Fibroblast of skin of scalp (primary cell): ENCODE measurements at places on chromosomes 2 and 18.

DNA sequence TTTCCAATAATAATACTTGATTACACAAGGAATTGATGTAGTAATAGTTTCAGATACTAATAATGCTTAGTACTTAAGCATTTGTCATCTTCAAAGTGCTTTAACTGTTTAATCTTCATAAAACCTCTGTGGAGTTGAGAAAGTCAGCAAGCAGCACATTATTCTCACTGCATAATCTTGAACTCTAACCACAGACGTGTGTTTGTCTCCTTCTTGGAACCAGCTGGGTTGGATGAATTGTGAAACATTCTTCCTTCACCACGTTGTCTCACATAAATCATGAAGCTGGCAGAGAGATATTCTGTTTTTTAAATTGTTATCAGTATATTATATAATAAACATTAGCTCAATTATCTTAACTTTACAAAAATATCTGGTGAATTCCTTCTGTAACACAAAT lies 55.1 kb upstream of the LDAH start:
- no peak for DNase-seq

DNA sequence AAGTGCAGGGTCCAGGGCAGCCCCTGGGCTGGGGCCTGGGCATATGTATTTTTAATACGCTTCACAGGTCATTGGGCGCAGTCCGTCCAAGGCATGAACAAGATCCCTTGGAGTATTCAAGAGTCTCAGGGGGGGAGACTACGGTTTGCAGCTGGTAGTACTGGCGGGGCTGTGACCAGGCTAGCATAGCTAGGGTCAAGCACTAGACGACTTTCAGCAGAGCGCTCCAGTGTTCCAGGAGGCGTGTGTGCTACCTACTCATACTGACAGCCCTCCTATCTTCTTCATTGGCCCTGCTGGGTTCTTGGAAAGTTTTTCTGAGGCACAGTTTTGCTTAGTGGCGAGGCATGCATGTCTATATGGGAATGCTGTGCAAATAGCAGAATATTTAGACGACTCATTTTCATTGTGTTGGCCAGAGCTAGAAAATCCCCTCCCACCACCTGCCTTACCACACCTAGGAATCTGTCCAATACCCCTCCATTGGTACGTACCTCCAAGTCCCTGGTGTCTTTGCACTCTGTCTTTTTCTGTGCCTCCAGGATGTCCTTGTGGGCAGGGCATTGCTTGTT lies 68.2 kb downstream of the GLI2 start:
- DNase-seq = no peak

DNA sequence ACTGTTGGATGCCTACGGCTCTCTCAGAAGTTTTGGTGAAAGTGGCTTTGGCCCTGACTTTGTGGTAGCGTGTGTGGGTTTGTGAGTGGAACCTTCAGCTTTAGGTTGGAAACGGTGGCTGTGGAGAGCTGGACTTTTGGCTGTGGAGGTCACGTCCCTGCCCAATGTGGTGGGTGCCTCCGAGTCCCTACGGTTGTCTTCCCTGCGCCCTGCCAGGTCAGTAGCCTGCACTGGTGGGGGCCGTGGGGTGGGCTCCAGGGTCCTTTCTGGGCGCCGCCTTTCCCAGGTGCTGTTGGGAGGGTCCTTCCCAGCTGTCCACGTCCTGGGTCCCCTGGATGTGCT lies 11.1 kb downstream of the COLEC11 start:
- DNase-seq = no peak

GRCh38 chr18:21571772-21572171 lies 28.7 kb downstream of the ESCO1 start:
- no peak for DNase-seq

DNA sequence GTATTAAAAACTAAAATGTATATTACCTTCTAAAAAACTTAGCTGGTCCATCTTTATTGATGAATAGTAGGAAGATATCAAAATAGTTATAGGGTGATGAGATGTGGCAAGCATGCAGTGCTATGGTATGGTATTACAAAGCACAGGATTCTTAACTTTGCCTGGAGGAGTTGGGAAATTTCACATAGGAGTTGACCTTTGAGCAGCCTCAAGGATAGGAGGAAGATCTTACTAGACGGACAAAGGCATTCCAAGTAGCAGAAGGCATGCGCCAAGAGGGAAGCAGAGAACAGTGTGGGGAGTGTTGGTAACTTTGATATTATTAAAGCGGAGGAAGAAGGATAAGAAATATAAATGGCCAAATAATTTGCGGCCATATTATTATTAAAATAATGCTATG lies 60.0 kb downstream of the TTC21B start:
- no peak for DNase-seq

- DNase-seq = no peak
Measured at GRCh38 chr18:21636769-21637168, 24.7 kb downstream of the SNRPD1 start.

DNA sequence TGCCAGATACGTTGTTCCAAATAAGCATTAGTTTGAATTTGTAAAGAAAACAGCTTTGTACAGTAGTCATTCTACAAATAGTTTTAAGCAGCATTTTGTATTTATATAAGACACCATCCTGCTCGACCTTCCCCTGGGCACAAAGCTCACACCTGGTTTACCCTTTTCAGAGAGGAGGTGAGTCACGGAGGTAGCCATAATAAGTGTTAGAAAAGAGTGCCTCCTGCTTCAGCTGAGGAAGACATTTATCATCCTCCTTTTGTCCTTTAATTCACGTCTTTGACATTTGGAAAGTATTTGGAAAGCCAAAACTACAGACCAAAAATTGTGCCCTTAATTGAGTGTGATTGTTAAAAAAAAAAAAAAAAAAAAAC lies 6.8 kb downstream of the RAB12 start:
- DNase-seq = no peak

DNA sequence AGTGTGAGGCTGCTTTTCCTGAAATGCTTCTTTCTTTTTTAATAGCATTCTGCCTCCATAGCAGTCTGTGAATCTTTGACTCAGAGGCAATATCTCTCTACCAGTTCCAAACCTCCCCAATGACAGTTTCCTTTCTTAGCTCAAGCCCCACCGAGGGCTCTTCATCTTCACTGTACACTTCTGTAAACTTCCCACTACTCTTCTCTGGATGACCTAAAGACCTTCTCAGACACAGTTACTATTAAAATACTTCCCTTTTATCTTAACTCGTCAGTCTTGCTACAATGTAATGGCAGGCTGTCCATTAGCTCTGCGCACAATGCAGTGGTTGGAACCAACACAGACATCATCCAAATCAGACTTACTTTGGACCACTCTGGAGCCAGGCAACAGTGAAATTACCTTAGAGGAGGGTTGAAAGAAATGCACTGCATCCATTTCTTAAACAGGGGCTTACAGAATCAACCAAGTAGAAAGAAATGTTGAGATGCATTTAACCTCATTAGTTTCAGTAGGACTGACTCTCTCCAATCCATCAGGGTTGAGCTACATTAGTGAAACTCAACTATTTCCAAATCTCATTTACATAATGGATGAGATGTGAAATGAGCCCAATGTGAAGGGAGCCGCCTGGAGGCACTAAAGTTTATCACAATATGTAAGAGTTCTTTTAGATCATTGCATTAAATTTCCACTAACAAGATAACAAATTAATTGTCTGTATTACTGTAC lies 343.8 kb downstream of the SETBP1 start:
- DNase-seq = no peak

- DNase-seq = no peak
Measured at GRCh38 chr2:79271456-79271855, 111.9 kb upstream of the REG3A start.

DNA sequence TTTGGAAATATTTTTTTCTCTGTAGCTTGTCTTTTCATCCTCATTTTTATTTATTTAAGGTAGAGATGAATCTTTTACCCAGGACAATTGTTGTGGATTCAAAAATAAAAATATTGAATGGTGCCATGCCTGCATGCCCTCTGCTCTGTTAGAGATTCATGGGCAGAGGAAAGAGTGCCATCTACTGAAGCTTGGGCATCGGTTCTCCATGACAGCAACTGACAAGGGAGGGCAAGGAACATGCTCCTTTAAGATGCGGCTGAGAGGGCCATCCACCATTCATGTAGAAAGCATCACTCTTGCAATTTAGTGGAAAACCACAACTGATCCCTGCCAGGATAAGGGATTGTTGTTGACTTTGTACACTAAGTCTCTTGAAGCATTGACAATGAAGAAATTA lies 79.9 kb downstream of the PARD3B start:
- DNase-seq = peak; percentile 35

- peak; percentile 76 for DNase-seq
Measured at GRCh38 chr18:23838801-23839366, 149.6 kb downstream of the LAMA3 start.
